ENCODE measurements at places on chromosomes 3 and 15.

DNA sequence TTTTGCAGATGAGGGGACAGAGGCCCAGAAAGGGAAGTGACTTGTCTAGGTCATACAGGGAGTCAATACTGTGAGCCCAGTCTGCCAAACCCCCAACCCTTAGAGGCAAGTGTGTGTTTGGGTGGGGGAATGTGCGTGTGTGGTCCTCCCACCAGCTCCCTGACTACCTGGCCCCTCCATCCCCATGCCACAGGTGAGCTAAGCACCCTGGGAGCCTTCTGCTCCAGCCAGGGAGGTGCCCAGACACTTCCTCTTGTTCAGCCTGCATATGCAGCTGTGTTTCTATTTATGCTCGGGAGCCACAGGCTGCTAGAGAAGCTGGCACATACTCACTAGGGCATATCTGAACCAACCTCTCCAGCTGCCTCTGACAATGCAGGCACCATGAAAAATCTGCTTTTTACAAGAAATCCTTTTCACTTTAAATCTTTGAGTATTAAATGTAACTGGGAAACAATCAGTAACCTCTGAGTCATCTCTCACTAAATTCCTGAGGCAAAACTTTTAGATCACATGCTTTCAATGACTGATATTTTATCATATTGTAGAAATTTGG is 20.7 kb downstream of the TBC1D2B start:
- DNase-seq = no peak

DNA sequence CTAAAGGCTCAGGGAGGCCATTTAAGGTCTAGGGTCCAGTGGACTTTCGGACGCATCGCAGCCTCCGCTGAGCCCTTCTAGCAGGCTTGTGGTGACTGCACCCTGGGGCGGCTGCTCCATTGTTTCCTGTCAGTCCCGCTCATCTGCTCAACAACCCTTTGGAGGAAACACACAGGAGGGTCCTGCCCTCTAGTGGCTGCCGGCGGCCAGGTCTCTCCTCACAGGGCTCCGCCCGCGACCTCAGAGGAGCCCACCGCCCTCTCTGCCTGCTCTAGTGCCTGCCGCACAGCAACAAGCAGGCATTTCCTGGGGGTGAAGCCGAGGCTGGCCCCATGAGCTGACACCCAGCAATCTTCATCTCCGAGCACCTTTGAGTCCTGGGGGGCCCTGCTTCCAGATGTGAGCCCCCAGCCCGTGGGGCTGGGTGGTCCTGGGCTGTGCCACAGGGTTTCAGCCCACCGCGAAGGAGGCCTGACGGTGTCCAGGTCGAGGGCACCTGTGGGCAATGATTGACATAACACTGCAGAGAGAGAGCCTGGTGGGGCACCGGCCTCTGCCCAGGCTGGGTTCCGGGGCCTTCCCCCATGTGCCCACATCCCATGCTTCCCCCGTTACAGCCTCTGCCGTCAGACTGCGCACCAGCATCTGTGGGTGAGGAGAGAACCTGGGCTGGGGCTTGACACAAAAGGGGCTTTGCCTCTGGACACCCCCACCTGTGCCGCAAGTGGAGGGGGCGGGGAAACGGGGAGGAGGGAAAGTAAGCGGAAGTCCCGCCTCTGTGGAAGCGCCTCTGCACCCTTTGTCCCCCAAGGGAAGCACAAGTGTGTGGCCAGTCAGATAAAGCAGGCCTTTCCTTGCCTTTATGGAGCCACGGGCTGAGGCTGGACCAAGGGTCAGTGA is 27.0 kb upstream of the SFMBT1 start:
- peak; percentile 84 for DNase-seq

- DNase-seq = no peak
These were observed 419 bp downstream of the HYKK start for GRCh38 chr15:78507831-78508160.

DNA sequence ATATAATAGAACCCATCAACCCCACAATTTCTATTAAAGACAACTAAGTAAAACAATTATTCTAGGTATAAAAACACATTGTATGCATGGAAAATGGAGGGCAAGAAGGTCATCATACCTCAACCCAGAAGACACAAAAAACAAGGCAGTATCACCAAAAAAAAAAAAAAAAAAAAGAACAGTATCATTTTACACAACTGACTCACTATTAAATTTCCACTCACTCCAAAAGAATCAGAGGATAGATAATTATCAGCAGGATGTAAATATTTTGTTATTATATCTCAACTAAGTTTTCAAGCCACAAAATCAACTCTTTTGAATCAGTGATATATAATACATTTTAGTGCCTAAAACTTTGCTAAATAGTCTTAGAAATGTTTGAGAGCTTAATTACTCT is 55.0 kb downstream of the CLASP2 start:
- no peak for DNase-seq

- no peak for DNase-seq
These were observed 574 bp downstream of the DUOXA1 start for GRCh38 chr15:45128971-45129639.

- DNase-seq = no peak
These were observed 103.6 kb downstream of the DAPK2 start for GRCh38 chr15:63942486-63943365.

DNA sequence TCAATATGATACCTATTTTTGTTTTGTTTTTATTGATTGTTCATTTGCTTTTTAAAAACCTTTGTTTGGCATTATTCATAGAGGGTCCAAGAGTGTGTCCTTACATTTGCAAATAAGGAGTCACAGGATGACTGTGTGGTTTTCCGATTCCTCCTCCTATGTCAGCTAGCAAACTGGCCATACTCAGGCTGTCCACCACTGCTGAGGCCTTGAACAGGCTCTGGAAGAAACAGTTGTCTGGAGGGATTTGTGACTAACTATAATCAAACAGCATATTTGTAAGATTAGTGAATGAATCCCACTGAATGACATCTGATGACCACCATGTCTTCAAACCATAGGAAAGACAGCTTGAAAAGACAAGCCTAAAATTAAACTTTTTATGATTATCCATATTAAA is 423.4 kb upstream of the ATP11B start:
- no peak for DNase-seq

DNA sequence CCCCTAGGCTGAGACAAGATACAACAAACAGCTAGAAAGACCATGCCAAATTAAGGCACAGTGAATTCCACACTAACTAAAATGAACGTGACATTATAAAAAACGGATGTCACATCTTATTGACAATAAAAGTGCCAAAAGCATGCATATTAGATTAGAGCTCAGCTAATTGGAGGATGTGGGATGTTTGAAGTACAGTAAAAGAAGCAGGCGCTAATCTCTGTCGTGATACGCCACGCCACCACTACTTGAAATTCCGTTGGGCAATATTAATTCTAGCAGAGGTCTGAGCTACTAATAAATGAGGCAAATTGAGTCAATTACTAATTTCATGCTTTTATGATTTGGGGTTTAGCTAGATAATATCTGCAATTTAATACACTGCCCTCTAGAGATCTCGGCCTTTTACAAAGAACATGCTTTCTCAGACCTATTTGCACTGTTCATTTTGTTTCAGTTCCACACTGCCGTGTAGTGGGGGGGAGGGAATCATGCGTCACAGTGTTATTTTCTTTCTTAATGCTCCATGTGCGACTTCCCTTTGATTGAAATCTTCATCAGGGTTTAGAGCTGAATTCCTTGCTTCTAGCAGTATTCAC is 52.9 kb upstream of the ROBO2 start:
- DNase-seq = no peak

- no peak for DNase-seq
These were observed 283.1 kb upstream of the LRRFIP2 start for GRCh38 chr3:37457378-37458065.

DNA sequence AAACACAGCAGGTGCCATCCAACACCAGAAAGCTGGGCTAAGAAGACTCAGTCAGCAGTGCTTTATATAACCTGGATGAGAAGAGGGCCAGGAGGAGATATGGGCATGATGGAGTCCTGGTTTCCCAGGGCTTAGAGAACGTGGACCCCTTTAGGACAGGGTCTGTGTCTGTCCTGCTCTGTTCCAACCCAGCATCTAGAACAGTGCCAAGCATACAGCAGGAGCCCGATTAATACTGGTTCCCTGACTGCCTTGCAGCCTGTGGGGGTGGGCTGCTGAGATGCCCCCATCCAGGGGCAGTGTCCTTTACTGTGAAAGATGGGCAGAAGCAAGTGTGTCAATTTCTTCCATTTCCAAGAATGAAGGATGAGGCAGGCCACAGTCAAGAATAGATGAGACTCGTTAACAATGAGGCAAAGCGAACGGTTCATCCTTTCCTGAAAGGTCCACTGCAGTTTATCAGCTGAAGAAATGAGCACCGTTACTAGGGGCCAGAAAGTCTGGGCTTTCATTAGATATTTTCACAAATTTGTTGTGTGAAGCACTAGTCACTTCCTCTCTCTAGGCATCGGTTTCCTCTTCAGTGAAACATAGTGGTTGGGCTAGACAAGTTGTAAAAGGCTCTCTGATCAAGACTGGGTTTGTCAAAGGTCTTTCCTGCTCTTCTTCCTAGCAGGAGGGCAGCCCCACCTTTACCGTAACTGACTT is 72.0 kb upstream of the HERC1 start:
- no peak for DNase-seq

- DNase-seq = no peak
These were observed 58.2 kb downstream of the ZBTB38 start for GRCh38 chr3:141426404-141427034.

- no peak for DNase-seq
These were observed 26.1 kb downstream of the LSM3 start for GRCh38 chr3:14204515-14205284.

DNA sequence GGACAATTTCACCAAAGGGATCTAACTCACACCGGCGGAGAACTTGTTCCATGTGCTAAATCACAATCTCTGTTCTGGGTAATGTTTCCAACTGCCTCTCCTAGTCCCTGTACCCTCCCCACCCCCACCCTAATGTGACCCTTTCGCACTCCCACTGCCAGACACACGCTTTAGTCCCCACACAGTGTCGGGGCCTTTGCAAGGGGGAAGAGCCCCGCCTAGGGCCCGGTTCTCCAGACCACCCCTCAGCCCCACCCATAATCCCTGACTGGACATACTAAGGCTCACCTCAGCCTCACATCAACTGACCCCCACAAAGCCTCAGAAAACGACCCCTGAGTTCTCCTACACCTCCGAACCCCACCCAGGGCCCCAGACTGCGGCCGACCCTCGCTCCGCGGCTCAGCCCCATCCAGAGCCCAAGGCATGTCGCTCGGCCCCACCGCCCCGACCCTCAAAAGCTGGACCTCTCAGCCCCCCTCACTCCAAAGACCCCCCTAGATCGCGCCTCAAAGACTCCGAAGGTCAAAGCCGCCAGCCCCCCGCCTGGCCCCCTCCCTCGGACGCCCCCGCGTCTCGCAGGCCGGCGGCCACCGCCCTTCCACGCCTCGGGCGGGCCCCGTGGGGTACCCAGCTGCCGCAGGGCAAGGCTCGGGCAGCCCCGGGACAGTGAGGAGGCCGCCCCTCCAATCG is 72.0 kb upstream of the MAP4 start:
- DNase-seq = no peak

DNA sequence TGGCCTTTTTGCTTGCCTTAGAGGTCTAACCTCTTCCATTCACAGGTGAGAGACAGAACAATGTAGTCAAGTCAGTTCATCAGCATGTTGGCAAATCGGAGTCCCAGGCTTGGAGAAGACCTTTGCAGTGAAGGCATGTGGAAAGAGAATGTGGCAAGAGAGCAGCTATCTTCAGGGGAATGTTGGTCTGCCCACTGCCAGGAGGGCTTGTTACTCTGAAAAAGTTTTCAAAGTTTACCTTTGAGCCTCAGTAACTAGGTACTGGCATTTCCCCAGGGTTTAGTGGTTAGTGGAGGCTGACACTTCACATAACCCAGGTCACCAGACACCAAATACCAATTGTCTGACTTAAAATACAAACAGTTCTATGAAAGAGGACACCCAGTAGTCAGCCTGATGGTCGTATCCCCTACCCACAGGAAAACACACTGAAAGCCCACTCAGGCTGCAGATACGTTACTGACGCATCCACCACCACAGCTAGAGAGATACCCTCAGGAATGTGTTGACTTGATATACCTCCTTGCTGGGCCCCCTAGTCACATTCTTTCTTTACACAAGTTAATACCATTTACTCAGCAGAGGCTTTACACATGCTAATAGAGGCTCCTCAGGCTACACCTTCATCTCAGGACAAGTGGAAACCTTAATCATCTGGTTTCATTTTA is 9.7 kb upstream of the ARID3B start:
- no peak for DNase-seq

GRCh38 chr15:79290642-79291275 is 8.2 kb downstream of the ANKRD34C start:
- no peak for DNase-seq

DNA sequence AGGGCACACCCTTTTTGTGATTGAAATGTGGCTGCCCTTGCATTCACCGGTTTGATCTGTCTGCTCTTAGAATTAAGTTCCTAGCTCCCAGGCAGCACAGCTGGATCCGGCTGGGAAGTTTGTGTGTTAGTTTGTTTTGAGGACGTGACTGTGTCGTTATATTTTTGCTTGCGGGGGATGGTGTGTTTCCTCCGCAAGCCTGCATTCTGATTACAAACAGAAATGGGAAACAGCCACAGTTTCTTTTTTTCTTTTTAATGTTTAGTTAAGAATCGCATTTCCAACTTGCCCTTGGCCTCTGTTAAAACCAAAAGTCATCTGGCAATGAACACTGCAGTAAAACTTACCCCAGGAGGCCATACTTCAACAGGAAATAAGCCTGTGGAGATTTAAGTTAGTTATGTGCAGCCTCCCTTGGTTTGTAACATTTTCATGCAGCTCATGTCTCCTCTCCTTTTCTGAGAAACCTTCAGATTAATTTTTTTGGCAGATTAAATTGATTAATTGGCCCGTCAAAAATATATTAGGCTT is 888 bp downstream of the TMOD3 start:
- DNase-seq = no peak

DNA sequence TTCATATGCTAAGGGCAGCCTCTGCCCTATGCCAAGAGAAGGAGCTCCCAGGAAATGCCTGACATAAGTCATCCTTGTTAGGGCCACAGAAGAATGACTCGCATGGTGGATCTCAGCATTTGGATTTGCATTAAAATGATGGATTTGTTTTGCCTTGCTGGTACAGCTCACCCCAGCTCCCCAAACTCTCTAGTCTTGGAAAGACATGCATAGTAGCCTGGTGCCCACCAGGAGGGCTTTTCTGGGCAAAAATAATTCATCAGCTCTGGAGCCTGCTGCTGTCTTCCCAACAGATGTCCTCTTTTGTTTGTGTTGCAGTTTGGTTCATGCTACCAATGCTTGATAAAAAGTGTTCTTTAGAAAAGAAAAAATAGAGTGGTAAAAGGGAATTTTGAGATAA is 833.0 kb downstream of the AGBL1 start:
- no peak for DNase-seq

DNA sequence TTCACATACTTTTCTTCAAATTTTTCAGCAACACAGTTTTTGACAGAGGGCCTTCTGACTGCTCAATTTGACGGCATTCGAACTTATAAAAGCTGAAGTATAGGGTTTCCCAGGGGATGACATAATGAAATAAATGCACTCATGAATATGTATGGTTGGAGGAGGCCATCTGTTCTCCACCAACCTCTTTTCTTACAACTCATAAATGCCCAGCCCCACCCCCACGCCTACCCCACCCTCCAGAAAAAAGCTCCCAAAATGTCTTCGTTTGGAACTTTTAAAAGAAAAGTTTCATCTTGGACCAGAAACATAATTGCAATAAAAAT is 211.6 kb upstream of the LRRN1 start:
- DNase-seq = no peak
